A549 treated with dexamethasone at 1 μM for 4 hours (cell line): ENCODE measurements at places on chromosomes 2 and 18. TPM values are rescaled to one million over a fixed set of nuclear protein-coding genes. Genes with fewer than 3 reads are reported as not detected.

GTF2A1L gene
- not detected in 5 replicates for total RNA-seq

DHRS9 gene
- 3.4 to 4.6 TPM (median 3.9 TPM) in 5 replicates for total RNA-seq

NT5DC4 gene
- 0.05 TPM in 1 of 5 replicates, not detected in the others for total RNA-seq

KLHL14 gene
- not detected in 5 replicates for total RNA-seq

OSR1 gene
- total RNA-seq = 8.3 to 12.3 TPM (median 9.5 TPM) in 5 replicates

KCNS3 gene
- 1.1 to 1.5 TPM (median 1.3 TPM) in 5 replicates for total RNA-seq

MFSD2B gene
- total RNA-seq = 0.44 to 0.80 TPM (median 0.68 TPM) in 5 replicates

RUFY4 gene
- not detected in 5 replicates for total RNA-seq

SCN2A gene
- total RNA-seq = 0.01 to 0.04 TPM (median 0.02 TPM) in 3 of 5 replicates, not detected in the others

FAM161A gene
- total RNA-seq = 6.0 to 9.9 TPM (median 8.7 TPM) in 5 replicates

KIF5C gene
- 0.33 to 0.43 TPM (median 0.33 TPM) in 5 replicates for total RNA-seq

PRKAG3 gene
- 0.04 TPM in 1 of 5 replicates, not detected in the others for total RNA-seq

LRRC30 gene
- total RNA-seq = not detected in 5 replicates

KIAA2012 gene
- total RNA-seq = not detected in 5 replicates

AGXT gene
- total RNA-seq = not detected in 5 replicates

DCC gene
- total RNA-seq = not detected in 5 replicates

PSMA8 gene
- total RNA-seq = not detected in 5 replicates

LRRTM1 gene
- total RNA-seq = not detected in 5 replicates

DES gene
- total RNA-seq = 0.38 to 0.47 TPM (median 0.45 TPM) in 5 replicates

SP140L gene
- total RNA-seq = 2.7 to 4.0 TPM (median 3.3 TPM) in 5 replicates

TTR gene
- 0.11 to 0.13 TPM in 2 of 5 replicates, not detected in the others for total RNA-seq

MYOM1 gene
- 0.07 to 0.30 TPM (median 0.25 TPM) in 5 replicates for total RNA-seq
